Stimulated activated CD8-positive, alpha-beta memory T cell treated with anti-CD3 and anti-CD28 coated beads, Interleukin-7, amount 100 ng/mL, for 48 hours (primary cell): ENCODE measurements at places on chromosomes 4 and X.
A peak's percentile ranks its signal among the peaks of the same experiment; 100 is the strongest.

GRCh38 chr4:76605099-76605563 is 170.1 kb downstream of the SHROOM3 start:
- no peak for DNase-seq

GRCh38 chr4:26907731-26908599 is 47.3 kb downstream of the STIM2 start:
- DNase-seq, result no peak

GRCh38 chr4:41541687-41542094 is 3.7 kb downstream of the LIMCH1 start:
- DNase-seq, result no peak

GRCh38 chr4:140839888-140840790 is 84.0 kb upstream of the TBC1D9 start:
- no peak for DNase-seq

DNA sequence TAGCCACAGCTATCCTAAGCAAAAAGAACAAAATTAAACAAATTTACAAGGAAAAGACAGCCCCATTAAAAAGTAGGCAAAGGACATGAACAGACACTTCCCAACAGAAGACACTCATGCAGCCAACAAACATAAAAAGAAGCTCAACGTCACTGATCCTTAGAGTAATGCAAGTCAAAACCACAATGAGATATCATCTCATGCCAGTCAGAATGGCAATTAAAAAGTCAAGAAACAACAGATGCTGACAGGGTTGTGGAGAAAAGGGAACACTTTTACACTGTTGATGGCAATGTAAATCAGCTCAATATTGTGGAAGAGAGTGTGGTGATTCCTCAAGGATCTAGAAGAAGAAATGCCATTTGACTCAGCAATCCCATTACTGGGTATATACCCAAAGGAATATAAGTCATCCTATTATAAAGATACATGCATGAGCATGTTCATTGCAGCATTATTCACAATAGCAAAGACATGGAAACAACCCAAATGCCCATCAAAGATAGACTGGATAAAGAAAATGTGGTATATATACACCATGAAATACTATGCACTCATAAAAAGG is 163.0 kb upstream of the TET2 start:
- no peak for DNase-seq

GRCh38 chr4:138178566-138178965 is 63.6 kb downstream of the SLC7A11 start:
- DNase-seq, result no peak

DNA sequence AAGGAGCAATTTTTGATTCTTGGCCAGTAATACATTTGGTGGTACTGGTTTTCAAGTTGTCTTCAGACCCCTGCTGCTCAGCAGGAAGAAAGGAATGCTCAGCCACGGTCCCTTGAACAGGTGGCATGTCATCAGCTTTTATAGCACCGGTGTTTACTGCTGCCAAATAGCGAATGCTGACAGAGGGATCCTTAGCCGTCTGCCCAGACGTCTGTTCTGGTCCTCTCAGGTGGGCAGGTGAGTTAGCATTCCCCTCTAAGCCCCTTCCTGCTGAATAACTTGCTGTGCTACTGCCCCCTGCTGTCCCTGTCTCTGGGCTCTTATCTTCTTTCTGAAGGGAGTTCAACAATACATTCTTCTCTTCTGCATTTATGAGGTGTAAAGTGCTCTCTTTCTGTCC is 28.4 kb downstream of the BOD1L1 start:
- DNase-seq, result no peak

- peak; percentile 1 for DNase-seq
Measured at GRCh38 chr4:164779811-164780216, 25.9 kb downstream of the SMIM31 start.

GRCh38 chr4:57550198-57550597 is 440.0 kb upstream of the IGFBP7 start:
- no peak for DNase-seq

DNA sequence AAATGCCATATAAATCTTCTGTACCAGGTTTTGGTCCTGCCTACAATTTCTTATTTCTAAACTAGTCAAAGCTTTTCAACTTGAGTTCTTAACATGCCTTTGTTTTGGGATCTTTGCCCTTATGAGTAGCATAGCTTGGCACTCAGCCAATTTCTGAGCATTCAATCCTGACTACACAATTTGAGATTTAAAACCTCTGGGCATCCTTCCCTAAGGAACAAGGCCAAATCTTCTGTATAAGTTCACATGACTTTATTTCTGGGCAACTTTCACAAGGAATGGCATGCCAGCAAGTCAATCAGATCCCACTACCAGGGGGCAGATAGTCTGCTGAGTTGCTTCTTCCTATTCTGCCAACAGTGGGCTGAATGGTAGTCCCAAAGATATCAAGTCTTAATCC is 254.2 kb downstream of the ADAMTS3 start:
- DNase-seq, result no peak

GRCh38 chr4:38574559-38575333 is 89.3 kb upstream of the KLF3 start:
- DNase-seq, result no peak

- DNase-seq, result peak; percentile 20
Measured at GRCh38 chr4:40046311-40046980, 10.2 kb upstream of the N4BP2 start.

DNA sequence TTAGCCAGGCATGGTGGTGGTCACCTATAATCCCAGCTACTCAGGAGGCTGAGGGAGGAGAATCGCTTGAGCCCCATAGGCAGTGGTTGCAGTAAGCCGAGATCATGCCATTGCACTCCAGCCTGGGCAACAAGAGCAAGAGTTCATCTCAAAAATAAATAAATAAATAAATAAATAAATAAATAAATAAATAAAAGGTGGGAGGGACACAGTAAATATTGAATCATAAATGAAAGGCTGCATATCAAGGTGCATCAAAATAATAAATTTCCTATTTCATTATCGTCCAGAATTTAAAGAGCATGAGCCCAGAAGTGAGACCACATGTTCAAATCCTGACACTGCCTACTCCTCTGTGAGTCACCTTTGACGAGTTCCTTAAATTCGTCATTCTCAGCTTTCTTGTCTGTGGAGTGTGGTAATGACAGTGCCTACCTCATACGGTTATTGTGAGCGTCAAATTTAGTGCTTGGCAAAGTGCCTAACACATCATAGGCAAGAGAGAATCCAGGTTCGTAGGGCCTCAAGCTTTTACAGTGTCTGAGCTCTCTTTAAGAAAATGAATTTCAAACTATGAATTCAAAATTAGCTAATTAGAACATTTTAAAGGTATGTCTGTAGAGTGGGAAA is 49.9 kb downstream of the IL15 start:
- no peak for DNase-seq

GRCh38 chr4:80139671-80140070 is 57.6 kb upstream of the PRDM8 start:
- no peak for DNase-seq

DNA sequence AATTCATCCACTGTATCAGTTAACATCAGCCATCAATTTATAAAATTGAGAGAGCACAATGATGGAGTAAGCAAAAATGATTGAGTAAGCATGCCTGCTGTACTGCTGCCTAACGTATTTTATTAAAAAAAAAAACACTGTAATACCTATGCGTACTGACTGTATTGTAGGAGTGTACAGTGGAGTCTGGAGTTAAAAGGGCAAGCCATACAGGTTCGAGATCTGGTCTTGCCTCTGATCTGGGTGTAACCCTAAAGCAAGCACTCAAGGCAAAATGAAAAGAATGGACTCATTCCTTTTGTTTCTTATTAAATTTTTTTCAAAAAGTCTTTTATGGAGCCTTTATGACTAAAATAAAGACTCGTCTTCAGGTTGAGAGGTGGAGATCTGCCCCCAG is 894.2 kb upstream of the INTU start:
- DNase-seq, result no peak

DNA sequence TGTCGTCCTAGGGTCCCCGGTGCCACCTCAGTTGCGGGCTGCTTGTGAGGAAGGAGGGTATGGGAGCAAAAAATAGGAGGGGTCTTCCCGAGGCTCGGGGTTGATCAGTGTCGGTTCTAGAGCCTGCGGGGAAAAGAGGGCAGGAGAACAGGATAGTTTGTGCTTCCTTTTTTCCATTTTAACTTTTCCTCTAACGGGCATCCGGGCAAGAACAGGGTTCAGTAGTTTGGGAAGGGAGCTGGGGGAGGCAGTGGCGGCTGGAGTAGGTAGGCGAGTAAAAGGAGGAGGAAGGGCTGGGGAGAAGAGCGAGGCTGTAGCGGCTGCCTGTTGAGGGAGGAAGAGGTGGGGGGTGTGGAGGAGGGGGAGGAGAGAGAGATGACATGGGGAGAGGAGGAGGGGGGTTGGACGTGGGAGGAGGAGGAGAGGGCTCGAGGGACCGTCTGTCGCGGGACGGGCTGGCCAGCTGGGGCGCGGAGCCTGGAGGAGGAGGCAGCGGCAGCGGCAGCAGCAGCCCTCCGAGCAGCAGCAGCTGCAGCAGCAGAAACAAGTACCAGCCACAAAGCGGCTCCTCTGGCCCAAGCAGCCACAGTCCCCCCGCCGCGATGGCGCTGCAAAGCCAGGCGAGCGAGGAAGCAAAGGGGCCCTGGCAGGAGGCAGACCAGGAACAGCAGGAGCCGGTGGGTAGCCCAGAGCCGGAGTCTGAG is at the start of gene SLC16A2:
Gene SLC16A2 (plus strand): TSS at position 458 of the 704 bp plus-strand sequence. CDS start 145 bp downstream, at position 603.
- DNase-seq, result no peak
